Tongue (tissue), 3 donors: ENCODE measurements at places on chromosomes 3 and 15. TPM values are rescaled to one million over a fixed set of nuclear protein-coding genes. Genes with fewer than 3 reads are reported as not detected.
A peak's percentile ranks its signal among the peaks of the same experiment; 100 is the strongest.

- peak; percentile 87 for DNase-seq
These were observed 8.5 kb downstream of the FAM107A start for GRCh38 chr3:58568572-58569286.

Gene HERC2
- 54.5 TPM for total RNA-seq

Gene ANKRD34C
- 0.21 TPM for total RNA-seq

GRCh38 chr3:50210510-50211367, 5.7 kb downstream of the SLC38A3 start:
- DNase-seq: no peak

DNA sequence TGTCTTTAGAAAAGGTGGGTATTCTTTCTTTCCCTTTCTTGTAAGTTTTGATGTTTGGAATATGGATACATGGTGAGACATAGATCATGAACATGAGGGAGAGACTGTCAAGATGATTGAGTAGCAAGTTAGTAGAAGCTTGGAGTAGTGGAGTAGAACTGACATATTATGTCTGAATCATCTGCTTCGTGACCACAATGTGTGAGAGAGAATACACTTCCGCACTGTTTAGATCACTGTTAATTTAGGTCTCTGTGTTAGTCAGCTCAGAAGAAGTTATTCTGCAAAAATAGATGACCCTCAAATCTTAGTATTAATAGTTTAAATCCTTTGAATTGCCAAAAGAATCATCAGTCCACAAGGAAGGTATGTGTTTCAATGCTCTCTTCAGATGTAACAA, 151.0 kb downstream of the OXSM start:
- no peak for DNase-seq

DNA sequence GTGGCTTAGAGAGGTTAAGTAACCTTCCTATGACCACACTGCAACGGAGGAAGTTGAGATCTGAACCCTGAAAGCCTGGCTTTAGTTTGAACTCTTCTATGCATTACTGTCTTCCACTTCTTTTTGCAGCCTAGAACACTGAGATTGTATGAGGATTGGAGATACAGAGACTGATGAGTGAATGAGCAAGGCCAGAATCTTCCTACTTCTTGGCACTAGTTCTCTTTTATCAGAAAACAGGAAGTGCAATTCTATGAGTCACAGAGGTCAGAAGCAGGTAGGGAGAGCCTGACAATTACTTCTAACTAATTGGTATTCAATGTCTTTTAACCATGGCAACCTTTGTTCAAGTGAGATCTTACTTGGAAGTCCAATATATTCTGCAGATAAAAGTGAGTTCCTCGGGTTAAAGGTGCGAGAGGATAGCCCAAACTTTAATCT, 219.0 kb downstream of the SHQ1 start:
- DNase-seq: no peak

DNA sequence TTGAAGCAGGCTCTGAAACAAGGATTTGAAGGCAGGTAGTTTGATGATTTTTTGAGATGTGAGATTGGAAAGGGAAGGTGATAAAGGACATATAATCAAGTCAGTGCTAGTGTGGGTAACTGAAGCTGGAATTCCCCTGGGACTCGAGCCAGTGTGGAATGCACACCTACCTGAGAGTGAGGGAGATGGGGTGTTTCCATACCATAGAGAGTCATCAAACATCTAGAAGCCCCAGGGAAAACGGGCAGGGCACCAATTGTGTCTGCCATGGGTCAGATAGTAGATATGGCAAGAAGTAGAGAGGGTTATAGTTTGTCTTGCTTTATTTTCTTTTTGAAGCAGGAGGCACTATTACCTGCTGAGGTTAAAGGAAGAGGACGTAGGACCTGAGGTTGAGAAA, 120.0 kb downstream of the SSR3 start:
- no peak for DNase-seq

- DNase-seq: no peak
These were observed 254.4 kb upstream of the GPR149 start for GRCh38 chr3:154684440-154684839.

GRCh38 chr3:180909369-180910127, 2.9 kb upstream of the FXR1 start:
- no peak for DNase-seq

GRCh38 chr3:50419595-50420370, 60.5 kb upstream of the TMEM115 start:
- peak; percentile 33 for DNase-seq

DNA sequence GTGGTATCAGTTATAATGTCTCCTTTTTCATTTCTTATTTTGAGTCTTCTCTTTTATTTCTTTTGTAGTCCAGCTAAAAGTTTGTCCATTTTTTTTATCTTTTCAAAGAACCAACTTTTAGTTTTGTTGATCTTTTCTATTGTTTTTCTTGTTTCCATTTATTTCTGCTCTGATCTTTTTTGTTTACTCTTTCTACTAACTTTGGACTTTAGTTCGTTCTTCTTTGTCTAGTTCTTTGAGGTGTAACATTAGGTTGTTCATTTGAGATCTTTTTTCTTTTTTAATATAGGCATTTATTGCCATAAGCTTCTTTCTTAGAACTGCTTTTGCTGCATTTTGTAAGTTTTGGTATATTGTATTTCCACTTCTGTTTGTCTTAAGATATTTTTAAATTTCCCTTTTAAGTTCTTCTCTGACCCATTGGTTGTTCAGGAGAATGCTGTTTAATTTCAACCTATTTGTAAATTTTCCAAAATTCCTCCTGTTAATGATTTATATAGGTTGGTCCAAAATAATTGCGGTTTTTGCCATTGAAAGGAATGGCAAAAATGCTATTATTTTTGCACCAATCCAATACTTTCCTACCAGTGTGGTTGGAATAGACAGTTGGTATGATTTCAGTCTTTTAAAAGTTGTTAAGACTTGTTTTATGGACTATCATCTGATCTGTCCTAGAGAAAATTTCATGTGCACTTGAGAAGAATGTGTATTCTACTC, 51.2 kb downstream of the KAT2B start:
- no peak for DNase-seq

- DNase-seq: no peak
These were observed 29.9 kb upstream of the GPD1L start for GRCh38 chr3:32076566-32076965.

GRCh38 chr3:9416139-9416780, 18.8 kb downstream of the SETD5 start:
- DNase-seq: no peak

GRCh38 chr3:45917146-45917898, 25.9 kb upstream of the CXCR6 start:
- no peak for DNase-seq

DNA sequence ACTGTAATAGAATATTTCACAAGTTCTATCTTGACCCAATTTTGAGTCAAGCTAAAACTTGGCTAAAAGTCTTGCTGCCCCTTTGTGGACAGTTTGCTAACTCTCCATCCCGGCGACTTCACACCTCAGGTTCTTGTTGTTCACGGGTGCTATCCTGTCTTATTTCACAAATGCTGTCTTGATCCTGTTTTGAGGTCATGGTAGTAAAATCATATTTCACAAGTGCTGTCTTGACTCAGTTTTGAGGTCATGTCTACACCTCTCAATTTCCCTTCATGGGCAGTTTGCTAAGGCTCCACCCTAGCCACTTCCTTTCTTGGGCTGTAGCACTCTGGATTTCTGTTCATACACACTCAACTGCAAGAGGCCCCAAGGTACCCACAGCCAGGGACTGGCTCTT, 45.0 kb upstream of the GK5 start:
- DNase-seq: no peak

- no peak for DNase-seq
These were observed 1.6 kb downstream of the MDFIC2 start for GRCh38 chr3:70310809-70311208.

DNA sequence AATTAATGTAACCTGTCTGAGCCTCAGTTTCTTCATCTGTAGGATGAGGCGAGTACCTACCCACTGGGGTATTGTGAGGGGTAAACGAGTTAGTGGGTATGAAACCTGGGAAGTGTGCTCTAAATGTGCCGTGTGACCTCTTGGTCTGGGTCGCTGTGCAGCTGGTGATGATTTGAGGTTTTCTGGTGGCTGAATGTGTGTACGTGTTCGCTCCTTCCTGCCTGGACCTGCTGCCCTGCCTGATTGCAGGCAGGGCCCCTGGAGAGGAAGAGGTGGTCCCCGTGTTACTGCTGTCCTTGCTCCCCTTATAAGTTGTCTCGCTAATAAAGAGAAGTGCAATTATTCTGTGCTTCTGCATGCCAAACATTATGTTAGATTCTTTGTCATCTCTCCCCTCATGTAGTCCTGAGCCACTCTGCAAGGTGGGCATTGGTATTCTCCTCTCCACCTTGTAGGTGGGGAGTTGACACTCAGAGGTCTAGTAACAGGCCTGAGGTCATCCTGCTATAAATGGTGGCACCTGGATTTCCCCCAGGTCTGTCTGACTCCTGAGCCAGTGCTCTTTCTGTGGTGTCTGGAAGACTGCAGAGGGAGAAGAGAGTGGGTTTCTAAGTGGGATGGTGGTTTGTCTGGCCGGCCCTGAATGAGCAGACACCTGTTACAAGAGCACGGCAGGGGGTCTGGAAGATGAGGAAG, 15.7 kb downstream of the PDIA5 start:
- DNase-seq: no peak

Gene ACOX2
- 12.6 TPM for total RNA-seq

DNA sequence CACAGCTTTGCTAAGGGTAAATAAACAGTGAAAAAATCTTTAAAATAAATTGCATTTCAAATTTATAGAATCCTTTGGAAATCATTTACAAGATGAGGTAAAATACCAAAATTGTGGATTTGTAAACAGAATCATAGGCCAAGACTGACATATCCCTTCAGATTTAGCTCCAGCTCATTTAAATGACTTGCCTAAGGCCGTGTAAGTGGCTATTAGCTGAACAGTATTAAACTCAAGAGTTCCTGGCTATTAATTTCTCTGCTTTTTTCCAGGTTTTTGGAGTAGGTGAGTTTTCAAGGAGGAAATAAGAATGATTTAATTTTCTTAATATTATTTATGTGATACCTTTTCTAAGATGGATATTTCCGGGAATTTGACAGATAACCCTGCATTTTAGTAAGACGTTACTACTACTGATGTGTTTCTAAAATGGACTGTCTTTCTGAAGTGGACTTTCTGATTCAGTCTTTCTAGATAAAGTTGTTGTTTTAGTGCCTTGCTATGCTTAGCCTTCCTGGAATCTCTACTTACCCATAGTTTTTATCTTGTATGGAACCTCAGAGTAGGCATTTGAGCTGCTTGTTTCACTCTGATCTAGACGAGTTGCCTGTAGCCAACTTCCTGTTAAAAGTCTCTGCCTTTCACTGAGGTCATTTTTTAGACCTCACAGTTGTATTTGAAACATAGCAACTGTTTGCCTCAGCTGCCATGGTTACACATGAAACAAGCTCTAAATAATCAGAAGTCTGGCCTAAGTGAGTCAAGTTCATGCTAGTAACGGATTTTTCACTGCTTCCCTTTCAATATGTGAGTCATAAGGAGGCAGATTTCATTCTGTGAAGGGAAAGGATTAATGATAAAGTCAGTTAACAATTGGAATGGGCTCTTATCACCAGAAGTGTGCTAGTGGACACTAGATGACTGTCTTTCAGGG, 127.0 kb downstream of the KLHL25 start:
- peak; percentile 94 for DNase-seq

DNA sequence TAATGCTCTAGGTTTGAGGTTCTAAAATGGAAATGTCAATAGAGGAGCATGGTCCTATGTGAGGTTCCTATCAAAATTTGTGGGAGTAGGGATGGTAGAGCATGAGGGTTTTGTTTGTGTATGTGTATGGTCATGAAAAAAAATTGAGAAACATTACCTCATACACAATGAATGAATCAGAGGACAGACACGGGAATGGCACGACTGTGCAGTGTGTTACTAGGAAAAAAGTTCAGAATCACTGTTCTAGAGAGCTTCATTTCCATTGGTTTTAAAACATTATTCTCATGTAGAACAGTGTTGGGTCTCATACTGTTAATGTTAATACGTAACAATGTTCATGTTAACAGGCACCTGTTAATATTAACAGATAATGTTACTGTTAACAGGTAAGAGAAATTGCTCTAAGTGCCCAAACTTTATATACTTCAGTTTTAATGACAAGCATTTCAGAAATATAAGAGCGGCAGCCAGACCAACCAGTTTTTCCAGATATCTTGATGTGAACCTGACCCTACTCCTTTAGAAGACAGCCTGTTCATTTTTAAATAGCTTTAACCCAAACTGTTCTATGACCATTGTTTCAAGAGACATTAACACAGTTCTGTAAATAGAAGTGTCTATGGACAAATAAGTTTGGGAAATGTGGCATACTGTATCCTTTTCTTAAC, 48.0 kb downstream of the SLC15A2 start:
- DNase-seq: peak; percentile 25

Gene KNG1
- not detected for total RNA-seq

Gene OCA2
- 4.9 TPM for total RNA-seq

DNA sequence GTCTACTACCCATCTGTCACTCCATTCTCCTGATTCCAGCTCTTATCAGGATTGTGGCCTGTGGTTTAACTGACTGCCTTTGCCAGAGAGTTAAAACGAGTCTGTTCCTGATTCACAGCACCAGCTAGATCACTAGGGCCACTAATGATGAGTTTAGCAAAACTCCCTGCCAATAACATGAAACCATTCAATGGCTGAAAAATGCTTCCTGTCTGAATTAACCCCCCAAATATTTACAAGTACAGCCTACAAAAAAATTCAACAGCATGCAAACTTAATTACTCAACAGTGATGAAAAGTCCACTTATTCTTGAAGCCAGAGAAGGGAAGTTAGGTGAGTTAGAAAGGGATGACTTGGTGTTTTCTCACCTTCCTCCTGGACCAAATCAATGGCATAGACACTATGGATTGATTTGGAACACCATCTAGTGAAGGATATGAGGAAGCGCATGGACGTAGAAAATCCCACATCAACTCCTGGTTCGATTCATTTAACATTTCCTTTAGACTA, 141.4 kb downstream of the TGFBR2 start:
- DNase-seq: peak; percentile 62

GRCh38 chr3:45611628-45612081, 17.1 kb downstream of the LIMD1 start:
- DNase-seq: peak; percentile 75

Gene FEZF2
- total RNA-seq: not detected

GRCh38 chr15:73001840-73002239, 50.4 kb upstream of the NEO1 start:
- DNase-seq: no peak

DNA sequence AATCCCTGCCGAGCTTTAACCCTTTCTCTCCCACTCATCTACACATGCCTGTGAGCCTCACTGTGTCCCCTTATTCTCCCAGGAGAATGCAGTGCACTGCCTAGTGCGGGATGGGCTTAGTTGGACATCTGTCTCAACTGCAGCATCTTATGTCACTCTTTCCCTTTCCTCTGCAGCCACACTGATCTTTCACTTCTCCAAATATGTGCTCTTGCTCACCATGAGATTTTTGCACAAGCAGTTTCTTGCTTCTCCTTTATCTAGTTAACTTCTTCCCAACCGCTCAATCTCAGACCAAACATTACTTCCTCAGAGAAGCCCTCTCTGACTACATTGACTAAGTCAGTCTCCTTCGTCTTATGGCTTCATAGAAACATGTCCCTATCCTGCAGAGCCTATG, 292.3 kb downstream of the KBTBD8 start:
- DNase-seq: no peak

Gene SPINK8
- total RNA-seq: not detected

DNA sequence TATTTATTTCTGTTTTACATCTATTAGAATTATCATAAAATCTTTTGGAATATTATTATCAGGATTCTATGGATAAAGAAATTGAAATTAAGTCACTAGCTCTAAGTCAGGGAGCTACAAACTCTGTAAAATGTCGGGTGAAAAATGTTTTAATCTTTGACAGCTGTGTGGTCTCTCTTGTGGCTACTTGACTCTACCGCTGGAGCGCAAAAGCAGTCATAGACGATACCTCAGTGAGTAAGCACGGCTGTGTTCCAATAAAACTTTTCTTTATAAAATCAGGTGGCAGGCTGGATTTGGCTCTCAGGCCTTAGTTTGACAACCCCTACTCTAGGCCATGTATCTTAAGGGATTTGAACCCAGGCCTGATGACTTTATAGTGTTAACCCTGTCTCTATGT, 88.5 kb upstream of the PFN2 start:
- DNase-seq: peak; percentile 30
